T follicular helper cell (primary cell): ENCODE measurements at places on chromosomes 3 and 15.

- no peak for DNase-seq
Observed at GRCh38 chr3:143331350-143331749, 211.8 kb downstream of the CHST2 start.

DNA sequence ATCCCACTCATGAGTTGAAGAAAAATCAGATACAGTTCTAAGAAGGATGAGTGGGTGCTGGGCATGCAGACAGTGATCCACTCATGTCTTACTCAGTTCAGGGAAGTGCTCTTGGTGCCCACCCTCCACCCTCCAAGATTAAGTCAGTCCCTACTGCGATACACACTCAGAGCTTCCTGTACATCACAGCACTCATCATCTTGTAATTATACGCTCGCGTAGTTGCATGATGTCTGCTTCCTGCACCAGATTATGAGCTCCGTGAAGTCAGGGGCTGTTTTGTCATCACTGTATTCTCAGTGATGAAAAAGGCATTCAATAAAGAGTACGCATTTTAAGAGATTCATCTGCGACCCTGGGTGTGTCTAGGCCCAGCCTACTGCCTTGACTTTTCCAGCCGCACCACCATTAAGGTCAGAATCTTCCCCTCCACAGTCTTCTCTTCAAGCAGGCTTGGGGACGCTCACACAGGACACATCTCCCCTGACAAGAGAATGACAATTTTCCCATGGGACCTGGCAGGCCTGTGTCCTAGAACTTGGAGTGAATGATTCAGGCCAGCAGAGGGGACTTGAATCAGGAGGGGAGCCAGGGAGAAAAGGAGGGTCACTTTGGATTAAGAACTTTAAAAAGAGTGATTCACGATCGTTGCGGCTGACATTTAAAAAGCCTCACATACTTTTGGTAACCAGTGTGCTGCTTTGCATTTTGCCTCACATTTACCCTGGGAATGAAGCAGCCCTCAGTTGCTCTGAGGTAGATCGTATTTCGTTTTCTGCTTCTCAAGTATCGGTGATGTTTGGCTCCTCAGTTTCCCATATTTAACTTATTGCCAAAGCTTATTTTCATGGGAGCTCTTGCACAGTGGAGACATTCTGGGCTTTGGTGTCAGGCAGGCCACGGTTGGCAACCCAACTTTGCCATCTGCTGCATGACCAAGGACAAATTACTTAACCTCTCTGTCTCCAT lies 7.9 kb upstream of the PDE8A start:
- no peak for DNase-seq

DNA sequence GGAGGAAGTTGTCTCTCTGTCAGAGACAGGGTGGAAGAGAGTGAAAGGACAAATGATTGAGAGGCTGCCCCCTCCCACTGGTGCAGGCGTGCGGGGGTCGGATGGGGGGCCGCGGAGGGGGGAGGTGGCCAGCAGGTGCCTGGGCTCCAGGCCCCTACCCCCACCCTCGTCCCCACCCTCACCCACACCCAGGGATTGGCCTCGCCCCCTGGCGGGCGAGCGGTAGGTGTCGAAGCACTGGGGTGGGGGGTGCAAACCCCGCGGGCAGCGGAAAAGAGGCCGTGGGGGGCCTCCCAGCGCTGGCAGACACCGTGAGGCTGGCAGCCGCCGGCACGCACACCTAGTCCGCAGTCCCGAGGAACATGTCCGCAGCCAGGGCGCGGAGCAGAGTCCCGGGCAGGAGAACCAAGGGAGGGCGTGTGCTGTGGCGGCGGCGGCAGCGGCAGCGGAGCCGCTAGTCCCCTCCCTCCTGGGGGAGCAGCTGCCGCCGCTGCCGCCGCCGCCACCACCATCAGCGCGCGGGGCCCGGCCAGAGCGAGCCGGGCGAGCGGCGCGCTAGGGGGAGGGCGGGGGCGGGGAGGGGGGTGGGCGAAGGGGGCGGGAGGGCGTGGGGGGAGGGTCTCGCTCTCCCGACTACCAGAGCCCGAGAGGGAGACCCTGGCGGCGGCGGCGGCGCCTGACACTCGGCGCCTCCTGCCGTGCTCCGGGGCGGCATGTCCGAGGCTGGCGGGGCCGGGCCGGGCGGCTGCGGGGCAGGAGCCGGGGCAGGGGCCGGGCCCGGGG lies at the start of gene KAT2B:
Gene KAT2B, plus strand, starts transcription at position 682 of the 783 bp plus-strand sequence. Its CDS starts 32 bp downstream, at position 714.
- peak; percentile 77 for DNase-seq

GRCh38 chr3:88032245-88032644 lies 26.6 kb downstream of the CGGBP1 start:
- no peak for DNase-seq

GRCh38 chr3:159239059-159239458 lies 437.2 kb downstream of the MFSD1 start:
- no peak for DNase-seq

DNA sequence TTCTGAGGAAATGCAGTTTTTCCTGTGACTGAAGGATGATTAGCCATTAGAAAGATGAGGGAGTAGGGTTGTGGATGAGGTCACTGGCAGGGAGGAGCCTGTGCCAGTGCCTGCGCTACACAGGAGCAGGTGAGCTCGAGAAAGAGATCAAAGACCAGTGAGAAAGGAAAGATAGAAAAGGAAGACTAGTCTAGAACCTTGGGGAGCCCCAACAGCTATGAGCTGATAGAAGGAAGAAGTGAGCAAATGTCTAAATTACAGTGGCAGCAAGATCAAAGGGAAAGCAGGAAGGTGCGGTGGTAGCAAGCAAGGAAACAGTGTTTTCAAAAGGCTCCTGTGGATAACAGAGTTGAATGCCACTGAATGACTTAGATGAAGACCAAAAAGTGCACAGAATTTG lies 39.6 kb downstream of the LNP1 start:
- DNase-seq = no peak

DNA sequence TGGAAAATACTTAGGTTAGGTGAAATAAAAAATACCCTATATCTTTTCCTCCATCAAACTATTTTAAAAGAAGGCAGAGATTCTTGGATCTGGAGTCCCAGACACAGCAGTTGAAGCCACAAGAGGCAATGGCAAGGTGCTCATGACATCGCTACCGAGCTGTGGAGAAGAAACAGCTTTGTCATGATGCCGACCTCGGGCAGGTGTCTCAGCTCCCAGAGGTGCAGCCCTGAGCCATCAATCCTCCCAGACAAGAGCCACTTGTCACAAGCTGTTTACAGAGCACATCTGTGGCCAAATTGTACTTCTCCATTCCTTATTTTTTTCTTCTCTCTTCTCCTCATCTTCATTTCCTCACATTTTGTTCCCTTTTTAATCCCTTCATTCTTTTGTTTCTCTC lies 50.8 kb downstream of the GPR176 start:
- DNase-seq = no peak

- DNase-seq = no peak
Observed at GRCh38 chr3:4495294-4496086, 2.3 kb downstream of the ITPR1 start.

GRCh38 chr3:49017971-49018706 lies at the start of gene DALRD3:
Gene DALRD3, minus strand, starts transcription at chr3:49018580. Its CDS starts 16 bp downstream, at chr3:49018564.
- DNase-seq = peak; percentile 46

GRCh38 chr15:50876260-50876988 lies 32.1 kb upstream of the AP4E1 start:
- no peak for DNase-seq

GRCh38 chr3:134381076-134381475 lies 6.8 kb upstream of the AMOTL2 start:
- DNase-seq = no peak

- no peak for DNase-seq
Observed at GRCh38 chr3:61936344-61936937, 375.1 kb downstream of the PTPRG start.

DNA sequence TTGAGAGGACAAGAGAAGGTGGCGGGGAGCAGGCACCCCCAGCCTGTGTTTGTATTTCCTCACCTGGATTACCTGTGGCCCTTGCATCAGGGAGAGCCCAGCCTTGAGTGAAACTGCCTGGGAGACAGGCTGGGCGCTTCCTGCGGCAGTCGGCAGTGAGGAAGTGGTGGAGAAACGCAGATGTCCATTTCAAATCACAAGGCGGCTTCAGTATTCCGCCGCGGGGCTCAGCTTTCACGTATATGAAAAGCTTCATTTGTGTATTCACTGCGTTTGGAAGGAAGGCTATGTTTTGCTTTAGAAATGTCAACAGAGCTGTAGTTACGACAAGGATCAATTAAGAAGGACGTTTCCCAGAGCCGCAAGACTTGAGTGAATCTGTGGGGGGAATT lies 167.4 kb upstream of the CTDSPL start:
- no peak for DNase-seq

- no peak for DNase-seq
Observed at GRCh38 chr3:139557041-139557440, 17.5 kb upstream of the RBP1 start.

DNA sequence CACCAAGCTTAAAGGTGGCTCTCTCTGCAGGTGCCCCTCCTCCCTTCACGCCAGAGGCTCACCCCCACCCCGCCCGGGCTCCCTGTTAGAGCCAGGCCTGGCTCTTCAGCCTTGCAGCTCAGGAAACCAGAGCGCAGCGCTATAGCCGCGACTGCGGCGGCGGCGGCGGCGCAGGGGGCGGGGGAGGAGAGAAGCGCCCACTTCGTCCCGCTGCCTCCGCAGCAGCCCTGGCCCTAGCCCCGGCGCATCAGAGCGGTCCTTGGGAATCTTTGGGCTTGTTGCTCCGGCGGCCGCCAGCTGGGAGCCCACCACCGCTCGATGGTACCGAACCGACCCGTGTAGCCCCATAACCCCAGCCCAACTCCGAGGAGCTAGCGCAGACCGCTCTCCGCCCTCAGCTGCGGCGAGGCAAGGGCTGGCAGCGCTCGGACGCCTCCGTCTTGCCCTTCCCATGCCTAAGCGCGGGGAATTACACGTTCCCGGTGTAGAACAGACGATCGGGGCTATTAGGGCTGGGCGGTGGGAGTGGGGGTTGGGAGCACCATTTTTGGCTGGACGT lies 1.2 kb downstream of the RASGRF1 start:
- DNase-seq = no peak

GRCh38 chr3:110575702-110576101 lies 495.9 kb upstream of the NECTIN3 start:
- no peak for DNase-seq

DNA sequence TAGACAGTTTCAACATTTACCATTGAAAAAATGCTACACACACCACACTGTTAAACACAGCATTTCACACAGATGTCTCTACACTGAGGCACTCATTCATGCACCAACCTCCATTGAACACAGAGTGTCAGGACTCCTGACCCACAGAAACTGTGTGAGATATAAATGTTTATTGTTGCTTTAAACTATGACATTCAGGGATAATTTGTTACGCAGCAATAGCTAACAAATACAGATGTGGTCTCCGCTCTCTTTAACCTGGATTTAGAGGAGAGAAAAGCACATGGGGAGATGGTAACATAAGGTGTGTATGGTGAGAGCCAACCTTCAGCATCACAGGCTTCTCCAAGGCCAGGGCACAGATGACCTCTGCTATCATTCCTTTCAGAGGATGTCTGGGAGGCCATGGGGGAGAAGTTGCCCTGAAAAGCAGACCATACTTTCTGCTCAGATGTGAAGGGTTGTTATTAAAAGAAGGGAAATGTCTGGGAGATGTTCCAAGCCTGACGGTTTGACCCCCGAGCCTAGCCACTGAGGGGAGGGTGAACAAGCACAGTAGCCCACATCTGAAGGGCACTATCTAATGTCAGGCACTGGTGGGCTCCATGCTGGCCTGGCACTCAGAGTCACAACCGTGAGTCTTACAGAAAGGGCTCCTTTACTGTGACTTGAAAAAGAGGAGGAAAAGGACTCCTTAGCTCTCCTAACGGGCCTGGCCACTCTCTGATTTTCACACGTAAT lies 284.5 kb upstream of the TLE3 start:
- no peak for DNase-seq

- no peak for DNase-seq
Observed at GRCh38 chr15:92527197-92527596, 128.4 kb downstream of the FAM174B start.

DNA sequence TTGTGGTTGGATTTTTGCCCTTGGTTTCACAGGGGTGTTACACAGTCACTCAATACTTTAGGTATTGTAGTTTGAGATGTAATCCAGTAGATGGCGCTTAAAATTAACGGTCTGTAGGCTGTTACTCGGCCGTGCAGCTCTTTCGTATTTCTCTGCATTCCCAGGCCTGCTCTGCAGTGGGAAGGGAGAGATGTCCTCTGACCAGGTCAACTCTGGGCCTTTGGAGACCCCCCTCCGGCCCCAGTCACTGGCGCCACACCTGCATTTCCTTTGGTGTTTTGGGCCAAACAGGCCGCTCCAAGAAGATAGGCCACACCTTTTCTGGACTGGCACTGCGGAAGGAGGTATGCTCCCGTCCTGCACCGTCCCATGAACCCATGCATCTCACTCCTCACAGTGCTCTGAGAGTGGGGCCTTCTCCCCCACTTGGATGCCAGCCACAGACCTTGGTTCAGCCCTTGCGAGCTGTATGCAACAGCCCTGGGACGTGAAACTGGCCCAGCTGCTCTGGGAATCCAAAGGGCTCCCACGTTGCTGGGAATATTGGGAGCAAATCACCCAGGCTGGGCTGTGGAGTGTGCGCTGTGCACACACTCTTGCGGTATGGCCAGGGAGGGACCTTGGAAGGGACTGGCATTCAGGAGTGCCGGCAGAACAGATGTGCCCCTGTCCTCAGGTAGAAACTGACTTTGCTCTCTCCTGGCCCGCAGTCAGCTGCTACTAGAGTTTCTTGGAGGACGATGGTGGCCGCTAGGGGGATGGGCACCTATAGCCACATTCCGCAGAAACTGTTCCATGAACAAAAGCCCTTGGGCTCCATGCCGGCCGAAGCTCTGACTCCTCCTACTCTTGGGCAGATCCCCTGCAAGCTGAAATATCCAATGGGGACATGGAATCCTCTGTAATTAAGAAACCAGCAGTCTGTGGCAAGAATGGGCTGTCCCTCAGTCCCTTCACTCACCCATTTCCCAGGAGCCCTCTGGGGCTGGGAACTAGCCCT lies 410.5 kb upstream of the CADM2 start:
- no peak for DNase-seq

DNA sequence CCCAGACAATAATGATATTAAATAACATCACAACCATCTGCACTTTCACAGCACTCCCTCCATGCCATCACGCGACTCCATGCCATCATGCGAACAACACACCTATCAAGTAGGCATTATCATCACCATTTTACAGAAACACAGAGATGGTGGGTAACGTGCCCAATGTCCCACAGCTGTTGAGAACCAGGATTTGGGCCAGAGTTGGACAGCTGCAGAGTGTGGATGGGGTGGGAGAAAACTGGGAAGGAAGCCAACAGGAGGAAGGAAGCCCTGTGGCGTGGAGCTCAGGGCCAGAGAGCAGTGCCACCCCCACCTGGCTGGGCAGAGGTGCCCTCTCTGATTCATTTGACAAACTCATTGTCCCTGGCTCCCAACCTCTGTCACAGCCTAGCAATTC lies 29.0 kb downstream of the RBPMS2 start:
- DNase-seq = no peak

- peak; percentile 24 for DNase-seq
Observed at GRCh38 chr3:58307639-58308215, 1.4 kb downstream of the HTD2 start.

GRCh38 chr15:59814409-59814808 lies 125.3 kb upstream of the BNIP2 start:
- DNase-seq = peak; percentile 13

- DNase-seq = no peak
Observed at GRCh38 chr3:53570709-53571108, 76.3 kb downstream of the CACNA1D start.
